ENCODE measurements at places on chromosomes 1 and 21.
A peak's percentile ranks its signal among the peaks of the same experiment; 100 is the strongest.

DNA sequence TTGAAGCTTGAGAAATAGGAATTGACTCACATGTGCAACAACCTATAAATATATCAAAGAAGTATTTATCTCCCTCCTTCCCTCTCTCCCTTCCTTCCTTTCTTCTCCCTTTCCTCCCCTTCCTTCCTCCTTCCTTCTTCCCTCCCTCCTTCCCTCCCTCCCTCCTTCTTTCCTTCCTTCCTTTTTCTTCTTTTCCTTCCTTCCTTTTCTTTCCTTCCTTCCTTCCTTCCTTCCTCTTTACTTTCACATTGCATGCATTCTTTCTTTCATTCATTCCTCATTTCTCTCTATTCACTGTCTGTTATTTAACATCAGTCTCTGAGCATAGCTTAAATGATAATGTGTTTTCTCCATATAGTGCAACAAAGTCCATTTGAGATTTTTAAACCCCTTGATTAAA lies 214.2 kb downstream of the CHRM3 start:
- no peak for DNase-seq

DNA sequence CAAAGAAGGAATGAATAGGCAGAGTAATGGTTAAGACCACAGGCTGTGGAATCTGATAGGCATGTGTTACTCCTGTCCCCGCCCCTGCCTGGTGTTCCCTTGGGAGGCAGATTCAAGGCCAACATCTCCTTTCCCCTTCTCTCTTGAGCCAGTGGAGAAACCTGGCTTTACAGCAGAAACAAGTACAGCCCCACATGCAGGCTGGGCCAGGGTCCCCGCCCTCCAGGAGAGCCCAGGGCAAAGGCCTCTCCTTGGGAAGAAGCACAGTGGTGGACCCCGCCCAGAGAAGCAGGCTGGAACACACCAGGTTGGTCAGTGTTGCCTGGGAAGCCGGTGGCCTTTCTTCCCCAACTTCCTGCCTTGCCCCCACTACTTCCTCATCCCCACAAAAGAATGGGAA lies 6.8 kb downstream of the C1orf167 start:
- DNase-seq: no peak

DNA sequence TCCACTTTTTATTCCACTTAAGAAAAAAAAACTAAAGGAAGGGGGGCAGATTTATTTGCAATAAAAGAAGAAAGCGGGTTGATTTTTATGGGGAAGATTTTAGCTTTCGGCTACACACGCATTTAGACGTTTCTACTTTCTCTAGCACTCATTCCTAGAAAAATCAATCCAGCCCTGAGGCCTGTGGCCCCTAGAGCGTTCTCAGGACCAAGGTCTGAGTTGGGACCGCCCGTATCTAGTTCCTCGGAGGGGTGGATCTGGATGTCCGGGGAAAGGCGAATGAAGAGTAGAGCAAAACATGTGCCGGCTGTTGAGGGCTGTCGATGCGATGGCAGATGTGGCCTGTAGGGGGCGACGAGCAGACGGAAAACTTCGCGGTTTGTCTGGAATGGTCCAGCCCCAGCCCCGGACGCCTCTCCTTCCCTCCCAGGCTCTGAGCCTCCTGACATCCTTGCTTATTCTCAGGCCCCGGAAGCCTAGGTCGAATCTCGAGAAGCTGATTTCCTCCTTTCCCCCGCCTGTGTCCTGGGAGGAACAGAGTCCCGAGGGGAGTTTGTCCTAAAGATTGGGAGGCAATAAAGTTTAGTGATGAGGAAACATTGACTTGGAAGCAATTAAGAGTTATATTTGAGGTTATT lies 5.2 kb downstream of the FOXD3 start:
- DNase-seq: peak; percentile 74

DNA sequence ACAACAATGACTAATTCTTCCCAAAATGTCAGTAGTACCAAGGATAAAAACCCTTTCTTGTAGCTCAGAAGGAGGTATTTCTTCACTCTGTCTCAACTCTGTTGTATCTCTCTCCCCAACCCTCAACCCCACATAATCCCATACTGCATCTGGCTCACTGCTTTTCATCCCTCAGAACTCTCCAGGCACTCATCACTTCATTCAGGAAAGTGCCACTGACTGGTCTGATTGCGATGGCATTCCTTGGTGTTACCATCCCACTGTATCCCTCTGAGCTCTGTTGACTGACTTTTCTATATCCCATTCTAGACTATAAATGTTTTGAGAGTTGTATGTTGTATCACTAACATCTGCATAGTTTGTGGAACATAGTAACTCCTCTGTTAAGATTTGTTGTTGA lies 483.5 kb upstream of the ADGRL2 start:
- DNase-seq: no peak

DNA sequence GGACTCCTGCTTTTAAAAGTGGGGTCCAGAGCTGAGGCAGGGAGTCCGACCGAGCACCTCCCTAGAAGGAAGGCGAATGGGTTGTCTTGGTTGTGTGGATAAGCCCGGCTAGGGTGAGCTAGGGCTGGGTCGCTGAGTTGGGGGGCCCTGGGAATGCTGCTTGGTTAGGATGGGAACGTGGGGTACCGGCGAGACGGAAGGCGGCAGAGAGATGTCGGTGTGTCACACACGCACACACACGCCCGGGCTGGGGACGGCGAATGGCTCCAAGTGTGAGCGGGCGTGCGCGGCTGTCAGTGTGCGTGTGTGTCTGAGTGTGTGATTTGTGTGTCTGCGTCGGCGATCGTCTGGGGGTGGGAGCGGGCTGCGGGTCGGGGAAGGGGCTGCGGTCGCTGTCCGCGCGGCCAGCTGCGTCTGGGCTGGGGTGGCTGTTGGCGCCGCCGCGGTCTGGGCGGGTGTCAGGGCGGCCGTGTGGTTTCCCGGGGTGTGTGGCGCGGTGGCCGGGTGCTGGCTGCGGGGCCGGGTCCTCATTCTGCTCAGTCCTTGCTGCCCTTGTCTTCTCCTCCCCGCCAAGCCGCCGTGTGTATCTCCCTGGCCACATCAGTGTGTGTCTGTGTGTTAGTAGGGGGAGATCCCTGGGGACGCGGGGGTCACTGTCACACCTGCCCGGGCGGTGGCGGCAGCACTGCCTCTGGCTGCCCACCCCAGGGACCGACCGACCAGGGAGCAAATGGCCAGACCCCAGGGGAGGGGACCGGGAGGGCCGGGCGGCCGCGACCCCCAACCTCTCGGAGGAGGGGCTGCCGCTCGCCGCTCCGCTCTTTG lies 1.1 kb downstream of the EFNA3 start:
- peak; percentile 36 for DNase-seq

- no peak for DNase-seq
Measured at GRCh38 chr1:180952657-180953013, 39.9 kb downstream of the KIAA1614 start.

DNA sequence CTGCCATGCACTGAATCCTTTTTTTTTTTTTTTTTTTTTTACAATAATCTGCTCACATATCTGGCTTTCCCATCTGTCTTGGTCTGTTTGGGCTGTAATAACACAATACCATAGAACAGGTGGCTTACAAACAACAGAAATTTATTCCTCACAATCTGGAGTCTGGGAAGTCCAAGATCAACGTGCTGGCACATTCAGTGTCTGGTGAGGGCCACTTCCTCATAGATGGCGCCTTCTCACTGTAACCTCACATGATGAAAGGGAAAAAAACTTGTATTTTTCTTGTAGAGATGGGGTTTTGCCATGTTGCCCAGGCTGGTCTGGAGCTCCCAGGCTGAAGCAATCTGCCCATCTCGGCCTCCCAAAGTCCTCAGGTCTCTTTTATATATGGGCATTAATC lies 13.0 kb upstream of the PARP1 start:
- DNase-seq: no peak

DNA sequence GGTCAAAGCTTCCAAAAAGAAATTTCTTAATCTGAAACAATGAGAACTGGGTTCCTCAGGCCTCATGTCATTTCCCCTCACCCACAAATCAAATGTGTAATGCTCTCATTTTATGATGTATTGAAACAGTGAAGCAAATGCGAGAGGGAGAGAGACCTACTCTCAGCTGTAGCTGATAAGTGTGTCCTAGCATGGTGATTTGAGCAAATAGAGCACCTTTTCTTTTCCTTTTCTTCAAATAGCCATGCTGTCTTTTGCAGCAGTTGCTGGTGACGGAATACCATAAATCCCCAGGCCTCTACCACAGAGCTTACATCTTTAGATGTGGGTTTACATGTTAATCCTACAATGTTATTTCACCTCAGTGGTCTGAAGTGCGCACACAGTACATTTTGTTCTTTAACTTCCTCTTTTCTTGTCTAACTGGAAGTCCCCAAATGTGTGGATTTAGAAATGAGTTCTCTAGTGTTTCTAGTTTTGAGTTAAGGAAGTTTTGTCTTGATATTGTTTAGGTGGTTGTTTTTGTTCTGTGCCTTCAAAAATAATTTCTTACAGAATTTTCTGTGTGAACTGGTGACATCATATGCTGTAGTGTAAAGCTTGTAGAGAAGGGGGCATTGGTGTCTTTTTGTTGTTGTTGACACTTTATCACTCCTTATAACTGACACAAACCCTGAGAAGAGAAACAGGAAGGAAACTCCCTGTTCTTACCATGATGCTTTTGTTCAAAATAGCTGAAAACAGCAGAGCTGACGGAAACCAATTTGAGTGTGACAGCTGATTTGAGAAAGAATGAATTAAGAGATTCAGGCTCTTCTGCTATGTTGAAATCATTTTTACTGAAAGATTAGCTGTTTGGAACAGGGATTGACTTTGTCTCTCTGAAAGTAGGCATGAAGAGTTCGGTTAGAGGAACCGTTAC lies 12.2 kb downstream of the SMAP2 start:
- DNase-seq: peak; percentile 60

- DNase-seq: no peak
Measured at GRCh38 chr1:235858766-235859165, 7.9 kb downstream of the LYST start.

GRCh38 chr1:31095298-31095981 lies 29.9 kb upstream of the PUM1 start:
- DNase-seq: no peak

GRCh38 chr1:103387898-103388297 lies 137.6 kb upstream of the RNPC3 start:
- DNase-seq: no peak

DNA sequence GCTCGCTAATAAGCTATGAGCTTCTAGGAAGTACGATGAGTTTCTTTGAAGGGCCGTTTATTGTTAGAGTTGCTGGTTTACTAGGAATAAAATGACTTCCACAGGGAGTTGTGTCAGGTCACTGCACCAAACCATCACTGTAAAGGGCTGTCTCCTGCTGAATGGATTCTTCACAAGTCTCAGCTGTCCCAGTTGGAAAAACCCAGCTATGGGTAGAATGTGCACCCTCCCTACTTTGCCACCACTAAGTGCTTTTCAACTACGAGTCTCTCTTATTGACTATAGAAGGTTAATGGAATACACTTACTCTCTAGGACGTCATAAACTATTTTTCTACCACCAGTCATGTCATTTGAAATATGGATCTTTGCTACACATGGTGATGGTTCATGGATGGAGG lies 94.8 kb upstream of the BMP8A start:
- no peak for DNase-seq

DNA sequence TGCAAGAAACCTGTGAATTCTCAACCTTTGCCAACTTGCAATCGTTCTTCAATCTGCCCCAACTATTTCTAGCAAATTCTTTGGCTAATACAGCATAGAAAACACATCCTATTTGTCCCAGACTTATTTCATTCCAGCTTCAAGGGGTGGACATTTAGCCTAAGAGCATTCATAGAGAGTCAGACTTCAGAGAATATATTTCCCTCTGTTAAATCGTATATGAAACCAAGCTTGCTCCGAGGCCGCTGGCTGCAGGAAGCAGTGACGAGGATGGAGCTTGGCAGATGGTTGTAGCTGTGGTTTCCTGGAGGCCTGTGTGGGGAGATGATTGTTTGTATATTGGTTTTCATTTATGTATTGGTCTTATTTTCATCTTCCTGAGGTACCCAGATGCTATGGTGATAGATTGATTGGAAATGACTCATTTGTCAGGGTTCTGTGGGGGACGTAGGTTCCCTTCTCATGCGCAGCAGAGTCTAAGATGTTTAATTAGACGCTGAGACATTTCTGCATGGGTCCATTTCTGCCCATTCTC lies 26.1 kb downstream of the MAN1C1 start:
- DNase-seq: peak; percentile 79

DNA sequence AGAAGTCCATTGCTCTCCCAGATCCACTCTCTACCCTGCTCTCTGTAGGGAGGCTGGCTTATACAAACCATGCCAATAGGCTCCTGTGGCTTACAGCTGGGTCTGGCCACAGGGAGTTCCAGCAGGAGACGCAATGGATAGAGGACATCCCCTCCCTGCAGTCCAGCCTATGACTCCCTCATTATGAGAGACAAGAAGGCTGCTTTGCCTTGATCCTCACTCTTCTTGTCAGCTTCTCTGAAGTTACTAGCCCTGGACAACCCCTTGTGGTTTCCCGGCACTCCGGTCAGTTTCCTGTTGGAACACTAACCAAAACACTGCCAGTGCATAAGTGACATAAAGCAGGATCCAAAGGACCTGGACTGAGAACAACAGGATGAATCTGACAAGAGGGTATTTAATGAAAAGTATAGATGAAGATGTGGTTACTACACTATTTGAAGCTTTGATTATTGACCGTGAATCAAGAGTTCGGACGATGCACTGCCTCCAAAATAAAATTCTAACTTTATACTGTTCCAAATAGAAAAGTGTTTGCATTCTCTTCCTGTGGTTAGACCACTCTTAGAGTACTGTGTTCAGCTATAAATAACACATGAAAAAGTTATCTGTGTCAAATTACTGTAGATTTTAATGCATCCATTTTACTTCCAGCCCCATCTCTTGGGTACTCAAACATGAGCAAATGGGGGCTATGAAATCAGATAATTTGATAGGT lies 32.7 kb upstream of the ZNF326 start:
- DNase-seq: no peak

DNA sequence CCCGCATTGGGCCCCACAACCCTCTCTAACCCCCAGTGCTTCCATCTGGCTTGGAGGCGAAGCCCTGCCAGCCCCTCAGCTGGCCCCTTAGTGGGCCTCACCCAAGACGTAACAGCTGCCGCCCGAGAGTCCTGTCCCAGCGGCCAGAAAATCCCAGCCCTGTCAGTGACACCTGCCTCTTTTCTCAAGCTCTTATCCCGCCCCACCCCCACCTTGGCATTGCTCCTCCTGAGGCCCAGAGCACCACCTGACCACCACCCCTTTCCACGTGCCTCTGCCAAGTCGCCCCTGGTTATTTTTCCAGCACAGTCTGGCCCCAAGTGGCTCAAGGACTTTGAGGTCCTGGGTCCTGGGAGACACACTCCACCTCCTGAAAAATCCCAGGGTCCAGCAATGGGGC lies 5.9 kb upstream of the CTRC start:
- no peak for DNase-seq

DNA sequence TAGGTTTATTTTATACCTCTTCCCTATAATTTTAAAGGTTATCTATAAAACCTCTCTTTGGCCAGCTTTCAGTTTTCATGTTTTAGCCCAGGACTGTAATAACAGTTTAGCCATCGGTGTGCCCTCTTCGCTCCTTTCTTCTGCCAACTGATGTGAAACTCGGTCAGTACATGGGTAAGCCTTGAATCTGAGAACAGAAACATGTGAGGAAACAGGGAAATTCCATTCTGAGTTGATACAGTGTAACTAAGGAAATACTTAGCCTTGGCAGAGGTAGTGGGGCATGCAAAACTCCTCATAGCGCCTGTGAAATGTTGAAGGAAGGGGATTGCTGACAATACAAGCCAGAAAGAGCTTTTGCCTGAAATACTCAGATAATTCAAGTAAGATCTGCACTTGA lies 465.2 kb downstream of the NCAM2 start:
- DNase-seq: no peak
